Epithelial cell of esophagus (primary cell): ENCODE measurements at places on chromosomes 13 and 19.

GRCh38 chr13:114008964-114009589 is 35.2 kb upstream of the C13orf46 start:
- no peak for DNase-seq

DNA sequence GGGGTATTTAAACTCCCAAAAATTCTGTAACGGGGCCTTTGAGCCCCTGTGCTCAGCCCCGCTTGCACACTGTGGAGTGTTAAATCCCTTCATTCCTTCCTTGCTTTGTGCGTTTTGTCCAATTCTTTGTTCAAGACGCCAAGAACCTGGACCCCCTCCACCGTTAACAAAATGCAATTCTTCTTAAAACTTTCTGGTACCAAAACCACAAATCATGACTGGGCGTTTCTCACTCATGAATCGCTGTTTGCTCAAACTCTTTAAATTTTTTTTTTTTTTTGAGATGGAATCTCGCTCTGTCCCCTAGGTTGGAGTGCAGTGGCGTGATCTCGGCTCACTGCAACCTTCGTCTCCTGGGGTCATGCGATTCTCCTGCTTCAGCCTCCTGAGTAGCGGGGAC is 881 bp downstream of the ZNF20 start:
- no peak for DNase-seq

- peak; percentile 24 for DNase-seq
Measured at GRCh38 chr13:80508031-80508430, 167.1 kb upstream of the SPRY2 start.

- no peak for DNase-seq
Measured at GRCh38 chr13:89791971-89792630, 1555.4 kb upstream of the MIR17HG start.

DNA sequence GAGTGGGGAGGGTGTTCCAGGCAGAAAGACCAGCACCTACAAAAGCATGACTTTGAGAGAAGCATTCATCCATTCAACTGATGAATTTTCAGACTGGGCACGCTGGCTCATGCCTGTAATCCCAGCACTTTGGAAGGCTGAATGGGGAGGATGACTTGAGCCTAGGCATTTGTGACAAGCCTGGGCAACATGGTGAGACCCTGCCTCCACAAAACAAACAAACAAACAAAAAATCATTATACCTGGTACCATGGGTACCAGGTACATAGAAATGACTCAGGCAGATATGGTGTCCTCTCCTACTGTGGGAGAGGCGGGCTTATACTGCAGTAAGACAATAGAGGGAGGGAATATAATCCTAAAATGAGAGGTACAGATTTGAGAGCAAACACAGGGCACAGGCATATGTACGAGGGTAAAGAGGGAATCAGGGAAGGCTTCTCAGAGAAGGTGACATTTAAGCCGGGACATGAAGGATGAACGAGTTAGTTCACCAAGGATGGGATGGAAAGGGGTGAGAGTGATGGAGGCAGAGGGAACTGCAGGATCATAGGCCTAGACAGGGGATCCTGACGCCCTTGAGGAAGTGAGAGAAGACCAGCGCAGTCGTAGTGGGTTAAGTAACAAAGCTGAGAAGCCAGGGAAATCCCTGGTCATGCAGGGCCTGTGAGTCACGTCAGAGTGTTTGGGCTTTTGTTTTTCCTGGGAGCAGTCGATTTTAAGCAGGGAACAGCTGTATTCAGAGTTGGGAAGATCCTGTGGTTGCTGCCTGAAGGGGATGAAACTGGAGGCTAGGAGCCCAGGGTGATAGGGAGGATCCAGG is 2.9 kb downstream of the CYP2S1 start:
- DNase-seq = peak; percentile 95

GRCh38 chr19:14978161-14978776 is 1.4 kb downstream of the SLC1A6 start:
- no peak for DNase-seq

DNA sequence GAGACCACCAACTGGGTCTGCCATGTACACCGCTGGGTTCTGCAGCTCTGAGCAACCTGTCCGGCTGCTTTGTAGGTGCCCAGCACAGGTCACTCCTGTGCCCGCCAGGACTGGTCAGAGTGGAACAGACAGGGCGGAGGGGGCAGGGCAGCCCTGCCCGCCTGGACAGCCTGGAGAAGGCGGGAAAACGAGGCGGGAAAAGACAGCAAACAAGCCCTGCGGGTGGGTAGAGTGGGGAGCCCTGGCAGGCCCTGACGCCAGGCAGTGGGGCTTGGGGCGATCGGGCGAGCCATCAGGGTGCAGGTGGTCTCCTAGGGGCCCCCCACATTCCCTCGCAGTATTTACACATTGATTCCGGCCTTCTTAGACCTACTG is 533 bp upstream of the UHRF1 start:
- DNase-seq = no peak
